ENCODE measurements at places on chromosomes 6 and 20.

DNA sequence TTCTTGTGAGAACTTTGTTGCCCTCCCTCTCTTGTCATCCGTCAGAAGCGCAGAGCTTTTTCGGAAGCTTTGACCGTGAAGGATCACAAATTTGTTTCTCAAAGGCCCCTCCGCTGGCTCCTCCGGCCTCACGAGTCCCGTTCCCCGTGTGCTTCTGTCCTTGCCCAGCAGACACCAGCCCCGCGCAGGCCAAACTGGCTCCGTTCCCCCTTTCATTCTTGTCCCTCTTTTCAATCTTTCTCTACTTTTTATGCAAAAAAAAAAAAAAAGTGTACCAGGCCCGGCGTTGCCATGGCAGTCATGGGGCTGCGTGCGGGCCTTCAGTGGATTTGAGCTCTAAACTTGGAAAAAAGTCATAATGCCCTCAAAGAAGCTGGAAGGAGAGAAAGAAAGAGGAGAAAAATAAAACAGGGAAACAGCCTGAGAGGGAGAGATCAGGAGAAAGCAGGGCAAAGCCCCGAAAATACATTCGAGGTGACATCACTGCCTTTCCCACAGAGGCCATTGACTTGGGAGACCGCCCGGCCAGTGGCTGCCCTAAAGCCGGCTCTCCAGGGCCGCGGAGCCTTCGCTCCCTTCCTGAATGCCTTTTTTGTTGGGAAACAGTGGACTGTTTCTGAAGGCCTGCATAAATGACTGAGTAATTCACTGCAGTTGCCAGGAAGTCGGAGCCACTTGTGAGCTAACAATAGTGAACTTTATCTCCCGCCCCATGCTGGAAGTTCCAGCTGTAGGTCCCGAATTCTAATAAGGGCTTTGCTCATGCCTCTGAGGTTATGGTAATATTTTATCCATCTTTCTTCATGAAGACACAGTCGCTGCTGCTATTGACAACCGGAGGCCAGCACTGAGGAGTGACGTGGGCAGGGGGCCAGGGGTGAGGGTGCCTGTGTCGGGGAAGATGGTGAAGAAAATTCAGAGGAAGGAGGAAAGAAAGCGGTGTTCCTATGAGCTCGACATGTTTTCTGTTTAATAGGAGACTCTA lies 670.9 kb downstream of the QKI start:
- DNase-seq, result no peak

- DNase-seq, result no peak
Measured at GRCh38 chr6:6460416-6460815, 128.1 kb upstream of the LY86 start.

- no peak for DNase-seq
Measured at GRCh38 chr6:21908161-21908848, 314.8 kb downstream of the SOX4 start.

GRCh38 chr20:56173438-56173837 lies 75.1 kb upstream of the MC3R start:
- no peak for DNase-seq

GRCh38 chr6:21137700-21138335 lies 455.7 kb upstream of the SOX4 start:
- DNase-seq, result no peak

- no peak for DNase-seq
Measured at GRCh38 chr6:128412680-128413079, 107.7 kb downstream of the PTPRK start.

GRCh38 chr6:130466748-130467061 lies 100.9 kb downstream of the TMEM200A start:
- DNase-seq, result no peak

- no peak for DNase-seq
Measured at GRCh38 chr6:52077961-52078625, 9.3 kb downstream of the PKHD1 start.

GRCh38 chr6:38403548-38403947 lies 236.2 kb downstream of the BTBD9 start:
- DNase-seq, result no peak

DNA sequence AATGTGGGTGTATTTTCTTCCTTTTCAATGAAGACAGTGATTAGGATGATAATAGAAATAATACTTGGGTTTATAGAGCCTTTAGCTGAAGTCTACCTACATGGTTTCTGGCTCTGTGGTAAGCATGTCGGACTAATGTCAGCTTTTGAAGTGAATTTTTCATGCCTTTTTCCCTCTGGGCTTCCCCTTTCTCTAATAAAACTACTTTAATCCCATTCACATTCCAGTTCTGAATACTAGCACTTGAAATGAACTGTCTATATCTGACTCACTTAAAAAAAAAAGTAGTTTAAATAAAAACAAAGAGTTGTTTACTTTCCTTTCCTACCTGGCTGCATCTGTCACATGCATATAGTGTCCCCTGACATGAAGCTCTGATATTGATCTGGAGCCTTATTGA lies 545.9 kb upstream of the FLRT3 start:
- no peak for DNase-seq

DNA sequence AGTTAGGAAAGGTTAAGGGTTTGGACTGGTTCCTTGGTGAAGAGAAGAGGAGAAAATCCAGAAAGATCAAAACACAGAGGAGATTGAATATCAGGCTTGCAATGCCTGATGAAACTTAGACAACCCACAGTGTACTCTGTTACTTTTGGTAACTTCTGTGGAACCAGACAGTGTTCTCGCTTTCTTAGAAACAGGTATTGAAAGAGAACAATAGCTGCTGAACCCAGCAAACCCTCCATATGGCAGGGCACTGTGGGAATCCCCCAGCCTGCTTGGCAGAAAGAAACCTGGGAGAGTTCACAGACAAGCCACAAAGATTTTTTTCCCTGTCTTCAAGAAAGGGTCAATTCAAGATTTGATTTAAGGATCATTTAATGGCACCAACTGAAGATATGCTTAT lies 342.8 kb downstream of the FOXA2 start:
- DNase-seq, result no peak

DNA sequence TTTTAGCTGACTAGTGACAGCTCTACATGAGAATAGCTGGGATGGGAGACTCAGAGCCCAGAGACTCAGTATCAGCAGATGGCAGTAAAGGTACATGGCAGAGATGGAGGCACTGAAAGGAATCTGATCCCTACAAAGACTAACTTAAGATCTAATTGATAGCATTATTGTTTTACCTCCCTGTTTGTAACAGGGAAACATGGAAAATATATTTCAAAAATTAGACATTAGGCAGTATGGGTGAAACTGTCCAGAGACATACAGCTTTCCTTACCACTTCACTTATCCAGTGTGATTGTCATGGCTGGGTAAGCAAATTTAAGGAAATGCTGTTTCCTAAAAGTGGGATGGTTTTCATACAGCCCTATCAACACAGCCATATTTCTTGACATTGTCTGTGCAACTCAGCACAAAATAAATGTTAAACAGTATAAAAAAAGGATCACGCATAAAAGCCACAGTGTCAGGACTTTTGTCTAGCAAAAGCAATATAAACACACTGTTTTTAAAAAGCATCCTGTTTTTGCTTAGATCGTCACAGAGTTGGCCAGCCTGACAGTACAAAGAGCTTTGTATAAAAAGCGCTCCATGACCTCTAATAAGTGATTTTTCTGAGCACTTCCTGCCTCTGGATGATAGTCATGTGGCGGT lies 376.9 kb downstream of the PHF3 start:
- no peak for DNase-seq

- DNase-seq, result no peak
Measured at GRCh38 chr20:11716239-11716944, 201.3 kb upstream of the BTBD3 start.

DNA sequence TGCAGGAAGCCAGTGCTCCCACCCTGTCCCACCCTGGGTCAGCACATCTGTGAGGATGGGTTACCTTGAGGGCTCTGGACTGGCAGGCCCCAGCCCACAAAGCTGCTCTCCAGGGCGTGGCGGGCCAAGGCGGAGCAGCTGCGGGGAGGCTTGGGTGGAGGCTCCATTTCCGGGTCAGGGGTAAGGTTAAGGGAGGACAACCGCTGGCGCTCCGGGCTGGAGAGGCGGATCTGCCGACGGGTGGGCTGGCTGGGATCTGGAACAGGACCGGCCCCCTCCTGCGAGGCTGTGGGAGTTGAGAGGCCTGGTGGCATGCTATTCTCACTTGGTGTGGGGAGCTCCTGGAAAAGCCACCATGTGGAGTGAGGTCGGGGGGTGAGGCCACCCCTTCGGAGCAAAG lies 5.5 kb downstream of the SMPD2 start:
- DNase-seq, result no peak

DNA sequence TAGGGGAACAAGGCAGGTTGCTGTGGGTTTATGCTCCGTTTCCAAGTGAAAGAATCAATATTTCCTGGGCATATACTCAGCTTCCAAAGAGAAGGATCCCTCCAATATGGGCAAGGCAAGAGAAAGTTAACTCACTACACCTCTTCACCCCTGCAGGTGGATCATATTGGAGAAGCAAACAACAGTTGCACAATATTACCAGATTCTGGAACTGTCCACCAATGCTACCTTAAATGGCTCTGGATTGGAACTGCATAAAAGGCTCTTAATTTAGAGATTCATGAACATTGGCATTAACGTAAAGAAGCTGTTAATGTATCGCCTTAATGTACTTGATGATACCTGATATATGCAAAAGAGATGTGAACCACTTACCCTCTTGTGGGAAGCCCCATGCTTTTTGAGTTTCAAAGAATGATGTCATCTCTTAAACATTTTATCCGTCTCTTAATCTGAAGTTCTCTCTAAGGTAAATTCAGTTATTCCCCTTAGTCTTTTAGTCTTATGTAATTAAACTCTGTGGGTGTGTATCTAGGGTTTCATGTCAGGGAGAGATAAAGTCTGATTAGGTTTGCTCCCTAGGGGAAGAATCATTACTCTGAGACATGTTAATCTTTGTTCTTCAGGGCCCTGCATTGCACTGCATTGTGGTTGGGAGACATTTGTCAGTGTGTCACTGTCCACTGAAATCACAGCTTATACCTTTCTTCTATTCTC lies 99.5 kb downstream of the PHACTR1 start:
- DNase-seq, result no peak

- no peak for DNase-seq
Measured at GRCh38 chr6:68575765-68576439, 59.2 kb upstream of the ADGRB3 start.

DNA sequence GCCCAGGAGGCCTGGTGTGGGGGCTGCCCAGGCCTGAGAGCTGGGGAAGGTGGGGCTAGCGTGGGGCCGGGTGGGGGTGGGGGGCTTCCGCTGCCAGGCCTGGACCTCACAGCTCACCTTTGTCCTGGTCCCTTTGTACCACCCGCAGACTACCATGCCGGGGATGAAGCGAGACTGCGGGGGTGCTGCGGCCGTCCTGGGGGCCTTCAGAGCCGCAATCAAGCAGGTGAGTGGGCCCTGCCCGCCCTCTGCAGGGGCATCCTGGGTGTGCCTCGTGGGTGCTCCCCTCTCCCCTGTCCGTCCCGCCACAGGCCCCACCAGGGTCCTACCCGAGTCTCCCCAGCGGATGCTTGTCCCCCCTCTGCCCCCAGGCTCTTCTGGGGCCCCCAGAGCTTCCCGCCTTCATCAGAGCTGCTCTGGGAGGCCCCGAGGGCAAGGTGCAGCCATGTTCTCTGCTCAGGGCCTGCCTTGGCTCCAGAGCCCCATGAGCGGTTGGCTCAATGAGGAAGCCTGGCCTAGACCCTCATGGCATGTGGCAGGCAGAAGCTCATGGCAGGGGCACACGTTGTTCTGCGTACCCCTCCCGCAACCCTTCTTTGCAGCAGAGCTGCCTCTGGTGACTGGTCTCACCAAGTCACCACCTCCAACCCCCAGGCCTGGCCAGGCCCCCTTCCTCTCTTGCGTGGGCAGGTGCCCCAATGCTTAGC lies 14.5 kb downstream of the NPEPL1 start:
- DNase-seq, result no peak

DNA sequence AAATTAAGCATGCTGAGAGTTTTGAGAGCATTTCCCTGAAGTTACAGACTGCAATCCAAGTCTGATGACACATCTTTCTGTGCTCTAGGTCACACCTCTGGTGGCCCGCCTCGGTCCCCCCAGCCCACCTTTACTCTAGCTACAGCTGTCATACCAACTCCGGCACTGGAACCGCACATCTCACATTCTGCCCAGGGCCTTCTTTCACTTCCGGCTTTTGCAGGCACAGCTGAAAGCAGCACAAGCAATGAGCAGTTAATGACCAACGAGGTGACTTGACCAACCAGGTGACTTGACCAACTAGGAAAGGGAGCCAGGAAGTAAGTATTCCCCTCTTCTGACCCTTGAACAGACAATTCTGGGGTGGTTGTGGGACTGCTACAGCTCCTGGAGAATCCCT lies 88.6 kb upstream of the MOCS1 start:
- DNase-seq, result no peak

DNA sequence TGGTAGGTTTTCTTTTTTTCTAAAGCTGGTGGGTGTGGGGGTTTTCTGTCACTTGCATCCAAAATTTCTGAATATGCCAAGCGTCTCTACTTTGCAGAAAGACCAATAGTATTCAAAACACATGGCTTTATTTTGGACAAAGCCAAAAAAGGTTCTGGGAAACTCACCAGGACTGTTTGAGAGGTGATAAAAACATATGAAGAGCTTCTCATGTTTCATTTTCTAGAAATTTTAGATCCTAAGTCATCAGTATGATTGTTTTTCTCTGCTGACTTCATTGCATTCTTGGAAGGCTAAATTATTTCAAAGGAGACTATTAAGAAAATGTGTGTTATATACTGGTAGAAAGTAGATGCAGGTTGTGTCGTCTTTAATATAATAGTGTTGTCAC lies 51.3 kb downstream of the GCLC start:
- no peak for DNase-seq

DNA sequence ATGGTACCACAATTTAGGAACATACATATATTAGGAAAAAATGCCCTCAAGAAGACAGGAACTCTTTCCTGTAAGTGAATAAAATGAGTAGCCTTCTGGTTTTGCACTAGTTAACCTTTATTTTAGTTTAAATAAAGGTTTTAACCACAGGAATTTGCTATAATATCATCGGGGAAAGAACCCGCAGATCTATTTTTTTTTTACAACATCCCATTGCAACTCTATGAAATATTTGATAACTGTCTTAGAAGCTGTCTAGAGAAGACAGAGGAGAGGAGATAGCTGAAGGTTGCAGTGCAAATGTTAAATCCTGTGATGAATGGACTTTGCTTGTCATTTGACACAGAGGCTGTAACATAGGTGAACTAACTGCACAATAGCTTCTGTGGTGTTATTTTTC lies 69.5 kb downstream of the TINAG start:
- no peak for DNase-seq
